ENCODE measurements at places on chromosomes 5 and 9. TPM values are rescaled to one million over a fixed set of nuclear protein-coding genes. Genes with fewer than 3 reads are reported as not detected.
A peak's percentile ranks its signal among the peaks of the same experiment; 100 is the strongest.

The PCDHB6 gene
- total RNA-seq = 1.7 TPM

The RNF14 gene
- total RNA-seq = 123 TPM

The GM2A gene
- 34.2 TPM for total RNA-seq

The SLC35A4 gene
- 59.8 TPM for total RNA-seq

The ZNF367 gene
- total RNA-seq = 33.7 TPM

The CLTA gene
- total RNA-seq = 646 TPM

DNA sequence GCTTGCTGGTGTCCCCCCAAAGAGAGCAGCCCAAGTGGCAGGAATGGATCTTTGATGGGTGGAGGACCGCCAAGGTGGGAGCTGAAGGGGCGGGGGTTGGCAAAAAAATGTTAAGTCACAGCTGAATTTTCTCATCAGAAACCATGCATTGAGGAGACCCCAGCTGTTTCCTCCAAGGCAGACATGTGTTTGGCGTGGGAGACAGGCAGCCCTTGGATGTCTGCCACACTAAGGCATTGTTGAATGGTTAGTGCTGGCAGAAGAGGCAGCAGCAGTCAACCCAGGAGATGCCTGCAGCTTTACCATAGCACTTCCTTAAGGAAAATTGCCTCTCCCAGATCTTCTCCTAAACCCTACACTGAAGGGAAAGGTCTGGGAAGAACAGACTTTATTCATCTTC is 394.9 kb upstream of the CD180 start:
- no peak for DNase-seq

DNA sequence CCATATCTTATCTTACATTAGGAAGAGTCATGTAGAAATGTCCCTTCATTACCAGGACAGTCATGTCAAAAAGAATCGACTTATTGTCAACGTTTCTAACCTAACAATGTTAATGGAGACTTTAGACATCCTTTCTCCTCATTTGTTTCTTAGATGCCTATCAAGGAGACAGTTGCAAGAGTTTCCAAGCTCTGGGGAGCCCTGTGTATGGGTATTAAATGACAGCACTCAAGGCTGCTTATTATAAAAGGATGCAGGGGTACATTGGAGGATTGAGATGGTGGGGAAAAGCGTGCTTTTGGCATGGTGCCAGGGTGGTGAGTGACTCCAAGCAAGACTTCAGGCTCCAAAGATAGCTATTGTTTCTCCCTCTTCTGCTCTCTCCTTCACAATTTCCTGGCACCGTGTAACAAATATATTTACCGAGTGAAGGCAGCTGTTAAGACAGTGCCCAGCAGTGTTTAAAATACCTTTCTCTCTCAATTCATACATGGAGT is 461.3 kb upstream of the CLINT1 start:
- DNase-seq = no peak

DNA sequence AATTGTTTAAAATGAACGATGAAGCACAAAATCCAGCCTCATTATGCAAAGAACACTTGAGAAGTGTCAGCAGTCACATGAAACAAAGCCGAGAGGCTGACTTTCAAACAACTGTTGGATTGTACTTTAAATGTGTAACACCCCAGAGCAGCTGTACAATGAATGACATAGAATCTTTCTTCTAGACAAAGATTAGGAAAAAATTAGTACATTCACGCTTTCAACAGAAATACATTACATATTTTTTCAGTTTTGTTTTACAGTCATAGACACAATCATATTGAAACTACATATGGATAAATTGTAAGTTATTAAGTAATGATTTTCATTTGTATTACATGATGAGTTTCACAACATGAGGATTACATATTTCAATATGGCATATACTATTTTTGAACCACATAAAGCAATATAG is 10.6 kb upstream of the AGXT2 start:
- no peak for DNase-seq

GRCh38 chr5:112018846-112019245 is 261.9 kb upstream of the NREP start:
- no peak for DNase-seq

DNA sequence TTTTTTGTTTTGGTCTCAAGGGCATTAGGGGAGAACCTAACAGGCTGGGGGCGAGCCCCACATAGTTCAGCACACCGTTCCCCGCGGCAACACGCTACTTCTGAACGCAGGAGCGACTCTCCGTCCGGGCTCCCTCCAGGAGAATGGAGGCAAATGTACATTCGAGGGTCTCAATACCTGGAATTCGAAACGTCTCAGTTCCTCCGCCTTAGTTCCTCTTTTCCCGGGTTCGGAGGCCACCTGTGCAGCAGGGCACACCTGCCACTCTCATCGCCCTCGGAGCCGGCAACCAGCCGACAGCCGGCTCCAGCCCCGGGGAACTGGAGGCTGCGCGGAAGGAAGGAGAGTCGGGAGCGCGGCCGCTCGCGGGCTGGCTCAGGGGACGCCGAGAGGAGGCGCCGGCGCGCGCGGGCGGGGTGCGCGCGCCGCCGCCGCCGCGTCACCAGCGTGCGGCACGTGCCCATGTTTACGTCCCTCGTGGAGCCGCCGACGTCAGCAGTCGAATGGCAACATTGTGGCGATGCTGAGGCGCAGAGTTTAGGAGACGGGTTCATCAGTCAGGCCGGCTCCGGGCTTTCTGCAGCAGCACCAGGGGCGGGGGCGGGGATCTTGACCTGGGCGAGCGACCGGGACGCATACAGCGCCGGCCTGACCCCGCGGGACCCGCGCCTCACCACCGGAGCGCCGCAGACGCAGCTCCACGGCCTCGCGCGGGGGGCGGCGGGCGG is at the start of gene JMY:
TSS of gene JMY (plus strand) at position 498 of the 728 bp plus-strand sequence. CDS start 520 bp downstream, outside the sequence.
- peak; percentile 63 for DNase-seq

DNA sequence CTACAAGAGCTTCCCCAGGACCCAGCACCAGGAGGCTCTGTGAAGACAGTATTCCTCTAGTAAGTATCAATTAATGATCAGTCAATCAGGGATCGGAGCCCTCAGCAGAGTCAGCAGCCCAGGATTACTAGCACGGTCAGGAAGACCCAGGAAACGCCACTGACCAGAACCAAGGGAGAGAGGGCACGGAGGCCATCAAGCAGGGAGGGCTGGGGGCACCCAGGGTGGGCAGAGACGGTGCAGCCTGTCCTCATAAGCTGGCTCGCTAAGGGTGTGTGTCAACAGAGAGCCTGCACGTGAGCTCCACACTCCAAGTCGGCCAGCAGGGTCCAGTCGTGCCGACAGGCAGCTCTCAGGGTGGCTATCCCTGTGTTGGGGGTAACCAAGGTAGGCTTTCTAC is 29.0 kb downstream of the VAV2 start:
- no peak for DNase-seq

All from A172 (cell line).